ENCODE measurements at places on chromosomes 5 and 9. TPM values are rescaled to one million over a fixed set of nuclear protein-coding genes. Genes with fewer than 3 reads are reported as not detected.
A peak's percentile ranks its signal among the peaks of the same experiment; 100 is the strongest.

- no peak overlapping the region for H3K27ac ChIP-seq
- DNase-seq: peak; percentile 60
- H3K36me3 ChIP-seq: no peaks in the 10 kb centered on the region
- H3K27me3 ChIP-seq: no peaks in the 10 kb centered on the region
- peaks cover 17% of the 10 kb centered on the region for H3K4me1 ChIP-seq
These were observed 4.7 kb upstream of the SH3RF2 start for GRCh38 chr5:145931718-145932117.

DNA sequence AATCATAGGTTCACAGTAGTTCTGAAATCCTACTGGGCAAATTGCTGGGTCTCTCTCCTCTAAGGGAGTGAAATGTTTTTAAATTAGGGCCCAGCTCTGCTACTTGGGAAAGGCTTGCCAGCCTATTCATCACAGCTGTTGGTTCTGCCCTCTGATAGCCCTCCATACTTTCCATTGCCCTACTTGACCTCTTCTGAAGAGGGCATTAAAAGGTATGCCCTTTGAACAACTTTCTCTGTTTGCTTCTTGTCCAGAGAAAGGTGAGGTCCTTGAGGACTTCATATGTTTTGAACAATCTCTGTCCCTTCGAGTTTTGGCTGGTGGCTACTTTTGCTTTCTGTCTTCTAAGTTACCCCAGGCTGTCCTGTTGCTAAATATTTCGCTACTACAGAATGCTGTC is 62.3 kb upstream of the JAK2 start:
- no peak for DNase-seq
- H3K4me1 ChIP-seq: peaks cover 6% of the 10 kb centered on the region
- no peaks in the 10 kb centered on the region for H3K36me3 ChIP-seq
- no peak overlapping the region for H3K4me3 ChIP-seq
- no peaks in the 10 kb centered on the region for H3K27me3 ChIP-seq
- no peak overlapping the region for H3K27ac ChIP-seq

DNA sequence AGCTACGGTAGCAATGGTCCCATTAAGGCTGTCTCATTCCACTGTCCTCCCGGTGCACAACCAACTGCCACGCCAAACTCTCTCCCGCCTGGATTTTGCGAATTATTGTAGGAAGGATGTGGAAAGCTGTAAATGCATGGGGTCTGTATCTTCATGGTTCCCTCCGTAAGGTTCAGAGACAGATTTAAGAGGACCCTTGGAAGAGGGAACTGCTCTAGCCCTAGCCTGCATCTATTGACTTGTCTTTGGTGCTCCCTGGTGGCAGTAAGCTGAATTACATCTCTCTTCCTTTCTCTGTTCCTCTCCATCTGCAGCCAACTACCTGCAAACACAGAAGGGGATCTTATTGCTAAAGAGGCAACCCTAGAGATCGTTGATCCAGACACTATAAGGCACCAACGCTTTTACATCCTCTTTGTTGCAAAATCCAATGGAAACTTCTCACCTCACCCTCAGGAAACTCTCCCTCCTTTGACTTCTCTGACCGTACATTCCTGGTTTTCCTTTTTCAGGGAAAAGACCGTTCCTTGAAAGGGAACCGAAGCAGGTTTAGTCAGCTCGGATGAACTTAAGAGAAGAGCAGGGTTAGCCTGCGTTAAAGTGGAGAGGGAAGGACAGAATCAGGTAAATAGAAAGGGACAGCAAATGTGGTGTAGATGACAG is 11.9 kb downstream of the CAPSL start:
- peaks cover 15% of the 10 kb centered on the region for H3K27me3 ChIP-seq
- H3K36me3 ChIP-seq: no peaks in the 10 kb centered on the region
- no peak overlapping the region for H3K27ac ChIP-seq
- peak; percentile 68 for DNase-seq

GRCh38 chr9:122261469-122261881 is 3.2 kb downstream of the RBM18 start:
- no peaks in the 10 kb centered on the region for H3K27me3 ChIP-seq
- H3K36me3 ChIP-seq: peaks cover 29% of the 10 kb centered on the region
- DNase-seq: peak; percentile 94
- H3K4me1 ChIP-seq: peaks cover 29% of the 10 kb centered on the region
- H3K4me3 ChIP-seq: no peak overlapping the region

GRCh38 chr9:71910650-71911060 is 338 bp downstream of the ABHD17B start:
- H3K36me3 ChIP-seq: peaks cover under 1% of the 10 kb centered on the region
- H3K4me3 ChIP-seq: peak overlapping the region; percentile 77
- no peaks in the 10 kb centered on the region for H3K27me3 ChIP-seq
- H3K27ac ChIP-seq: peak overlapping the region; percentile 80

DNA sequence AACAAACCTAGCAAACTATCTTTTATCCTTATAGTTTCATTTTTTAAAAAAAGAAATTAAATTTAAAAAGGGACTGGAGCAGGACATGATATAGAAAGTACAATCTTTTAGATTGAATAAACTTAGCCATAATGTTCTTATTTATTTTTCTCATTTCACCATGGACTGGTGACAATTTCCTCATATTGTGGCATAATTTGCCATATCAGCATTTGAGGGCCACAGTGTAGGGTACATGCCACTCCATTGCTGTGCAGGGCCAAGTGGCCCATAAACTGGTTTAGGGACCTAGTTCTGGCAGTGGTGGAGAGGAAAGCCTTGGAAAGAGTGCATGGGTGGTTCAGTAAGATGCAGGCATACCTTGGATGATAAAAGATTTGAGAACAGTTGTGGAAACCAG is 232.9 kb upstream of the ELL2 start:
- peaks cover 24% of the 10 kb centered on the region for H3K4me1 ChIP-seq
- H3K27ac ChIP-seq: no peak overlapping the region
- no peaks in the 10 kb centered on the region for H3K27me3 ChIP-seq
- H3K4me3 ChIP-seq: no peak overlapping the region
- no peaks in the 10 kb centered on the region for H3K36me3 ChIP-seq

DNA sequence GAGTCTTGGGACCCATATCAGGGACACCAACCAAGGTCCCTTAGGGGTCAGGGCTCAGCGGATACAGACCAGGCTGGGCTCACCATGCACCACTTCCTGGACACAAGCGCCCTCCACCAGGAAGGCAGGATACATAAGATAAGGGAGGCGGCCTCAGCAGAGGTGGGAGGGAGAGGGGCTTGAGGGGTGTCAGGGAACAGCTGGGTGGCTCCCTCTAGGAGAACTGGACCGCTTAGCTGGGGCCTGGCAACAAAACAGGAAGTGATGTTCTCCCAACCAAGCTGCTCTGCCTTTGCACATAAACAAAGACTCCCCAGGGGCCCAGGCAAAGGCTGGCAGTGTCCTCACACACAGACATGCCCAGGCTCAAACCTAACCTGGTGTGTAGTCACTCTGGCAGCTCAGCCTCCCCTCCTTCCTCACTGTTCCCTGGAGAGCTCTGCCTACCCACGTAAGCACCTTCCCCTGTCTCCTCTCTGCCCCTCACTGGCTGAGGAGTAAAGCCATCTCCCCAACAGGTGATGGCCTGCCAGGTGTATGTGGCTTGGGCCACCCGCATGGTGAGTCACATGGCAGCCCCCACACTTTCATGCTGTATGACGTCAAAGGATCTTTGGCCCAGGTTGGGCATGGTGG is 5.8 kb upstream of the BICD2 start:
- DNase-seq: no peak
- H3K27me3 ChIP-seq: no peaks in the 10 kb centered on the region
- H3K27ac ChIP-seq: no peak overlapping the region
- no peak overlapping the region for H3K4me3 ChIP-seq
- peaks cover 4% of the 10 kb centered on the region for H3K4me1 ChIP-seq

DNA sequence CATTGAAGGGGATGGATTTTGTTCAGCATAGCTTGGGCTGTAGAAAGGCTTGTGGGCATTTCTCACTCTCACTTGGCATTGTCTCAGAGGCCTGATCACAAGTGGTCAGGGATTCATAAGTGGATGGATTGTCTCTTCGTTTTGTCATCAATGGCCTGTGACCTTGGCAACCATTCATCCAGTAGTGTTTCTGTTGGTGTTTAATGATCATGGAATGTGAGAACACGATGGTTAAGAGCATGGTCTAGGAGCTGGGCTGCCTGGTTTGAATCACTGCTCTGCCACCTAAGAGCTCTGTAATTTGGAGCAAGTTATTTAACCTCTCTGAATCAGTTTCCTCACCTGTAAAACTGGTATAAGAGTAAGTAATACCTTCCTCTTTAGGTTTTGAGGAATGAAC is 430.1 kb upstream of the MEF2C start:
- peak overlapping the region; percentile 72 for H3K27ac ChIP-seq
- H3K27me3 ChIP-seq: no peaks in the 10 kb centered on the region
- no peak for DNase-seq
- no peaks in the 10 kb centered on the region for H3K36me3 ChIP-seq
- H3K4me3 ChIP-seq: no peak overlapping the region
- peaks cover 32% of the 10 kb centered on the region for H3K4me1 ChIP-seq

- no peaks in the 10 kb centered on the region for H3K27me3 ChIP-seq
- peaks cover 94% of the 10 kb centered on the region for H3K36me3 ChIP-seq
- H3K4me3 ChIP-seq: no peak overlapping the region
These were observed 22.9 kb downstream of the TGFBI start for GRCh38 chr5:136051486-136052220.

DNA sequence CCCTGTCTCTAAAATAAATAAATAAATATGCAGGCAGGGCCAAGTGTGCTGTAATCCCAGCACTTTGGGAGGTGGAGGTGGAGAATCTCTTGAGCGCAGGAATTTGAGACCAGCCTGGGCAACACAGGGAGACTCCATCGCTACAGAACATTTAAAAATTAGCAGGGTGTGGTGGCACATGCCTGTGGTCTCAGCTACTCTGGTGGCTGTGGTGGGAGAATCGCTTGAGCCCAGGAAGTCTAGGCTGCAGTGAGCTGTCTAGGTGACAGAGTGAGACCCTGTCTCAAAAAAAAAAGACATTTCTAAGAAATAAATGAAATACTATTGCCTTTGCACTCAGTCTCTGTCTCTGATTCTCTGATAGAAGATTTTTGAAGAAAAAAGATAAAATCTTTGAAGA is 1.2 kb upstream of the PCDHGA10 start:
- no peak for DNase-seq

The IFNA13 gene
- not detected for total RNA-seq

The DIRAS2 gene
- not detected for total RNA-seq

Data from osteoblast (primary cell).